ENCODE measurements at places on chromosomes 12 and 14.

DNA sequence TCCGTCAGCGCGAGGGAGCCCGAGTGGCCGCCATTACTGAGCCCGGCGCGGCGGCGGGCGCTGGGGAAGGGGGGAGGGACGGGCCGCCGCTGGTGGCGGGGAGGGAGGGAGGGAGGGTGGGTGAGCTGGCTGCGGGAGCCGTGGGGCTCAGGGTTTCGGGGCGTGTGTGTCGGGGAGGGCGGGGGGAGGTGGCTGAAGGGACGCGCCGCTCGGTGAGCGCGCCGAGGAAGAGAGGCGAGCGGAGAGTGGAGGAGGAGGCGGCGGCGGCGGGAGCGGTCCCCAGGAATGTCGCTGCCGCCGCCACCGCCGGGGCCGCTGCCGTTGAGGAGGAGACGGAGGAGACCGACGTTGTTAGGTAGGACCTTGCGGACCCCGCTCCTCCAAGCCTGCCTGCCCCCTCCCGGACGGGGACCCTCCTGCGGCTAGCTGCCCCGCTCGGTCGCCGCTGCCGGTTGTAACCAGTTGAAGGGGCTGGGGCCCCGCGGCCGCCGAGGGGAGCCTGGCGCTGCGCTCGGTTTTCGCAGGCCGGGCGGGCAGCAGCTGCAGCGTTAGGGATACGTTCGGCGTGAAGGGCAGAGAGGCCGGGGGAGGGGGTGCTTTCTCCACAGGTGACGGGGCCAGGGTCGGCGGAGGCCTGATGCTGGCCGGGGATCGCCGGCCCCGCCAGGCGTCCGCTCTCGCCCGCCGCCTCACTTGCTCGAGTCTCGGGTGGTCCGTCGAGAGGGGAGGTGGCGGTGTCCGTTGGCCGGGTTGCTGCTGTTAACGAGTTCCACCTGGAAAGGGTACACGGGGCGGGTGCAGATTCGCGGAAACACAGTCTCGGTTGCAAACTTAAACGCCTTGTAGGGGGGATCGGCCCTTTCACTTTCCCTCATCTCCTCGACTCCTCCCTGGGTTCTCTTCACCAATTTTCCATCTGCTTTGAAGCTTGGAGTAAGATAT lies at the start of gene ARHGAP5:
Gene ARHGAP5 (plus strand): TSS at position 224 of the 942 bp plus-strand sequence. CDS start 13,366 bp downstream, outside the sequence.
- DNase-seq, result no peak

DNA sequence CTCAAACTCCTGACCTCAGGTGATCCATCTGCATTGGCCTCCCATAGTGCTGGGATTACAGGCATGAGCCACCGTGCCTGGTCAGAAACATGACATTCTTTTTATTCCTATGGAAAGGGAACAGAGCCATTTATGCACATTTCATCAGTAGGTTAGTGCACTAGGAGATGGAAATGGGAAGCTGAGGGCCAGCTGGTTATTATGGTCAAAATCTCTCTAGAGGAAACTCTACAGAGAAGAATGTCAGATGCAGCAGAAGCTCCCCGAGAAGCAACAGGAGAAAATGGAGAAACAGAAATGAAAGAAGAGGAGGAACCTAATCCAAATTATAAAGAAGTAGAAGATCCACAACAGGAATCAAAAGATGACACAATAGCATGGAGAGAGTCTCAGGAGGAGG lies 2.7 kb downstream of the CFAP251 start:
- no peak for DNase-seq

DNA sequence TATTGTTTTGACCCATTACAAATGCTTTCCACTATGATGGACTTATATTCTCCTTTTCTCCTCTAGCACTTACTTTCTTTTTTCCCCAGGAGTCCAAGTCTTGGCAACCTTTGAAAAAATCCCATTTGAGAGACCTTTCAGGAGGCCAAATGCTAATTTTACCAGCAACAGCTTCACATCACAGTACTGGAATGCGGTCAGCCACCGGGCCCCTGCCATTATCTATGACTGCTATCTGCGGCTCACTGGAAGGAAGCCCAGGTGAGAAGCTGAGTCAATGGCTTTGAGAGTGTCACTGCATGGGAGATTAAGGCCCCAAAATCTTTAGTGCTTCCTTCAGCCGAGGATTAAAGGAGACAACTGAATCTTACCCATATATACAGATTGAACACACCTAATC lies 64.2 kb downstream of the ERGIC2 start:
- DNase-seq, result no peak

DNA sequence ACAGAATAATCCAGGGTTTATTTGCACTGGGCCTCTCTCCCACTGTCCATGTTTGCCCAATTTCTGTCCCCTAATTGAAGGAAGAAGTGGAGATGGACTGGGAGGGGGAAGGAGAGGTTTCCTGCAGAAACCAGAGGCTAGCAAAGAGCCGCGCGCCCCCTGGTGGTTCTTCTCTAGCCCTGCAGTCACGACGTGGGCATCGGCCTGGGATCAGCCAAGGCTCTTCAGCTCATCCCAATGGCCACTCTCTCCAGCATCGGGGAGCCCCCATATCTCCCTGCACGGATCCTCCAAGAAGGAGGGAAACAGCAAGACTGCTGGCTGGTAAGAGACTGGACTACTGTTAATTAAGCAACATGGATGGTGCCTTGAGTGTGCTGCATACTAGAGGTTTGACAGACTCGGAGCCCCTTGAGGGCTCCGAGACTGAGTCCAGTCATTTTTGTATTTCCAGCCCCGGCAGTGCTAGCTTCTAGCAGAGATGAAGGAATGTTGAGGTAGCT lies 18.7 kb downstream of the ZBTB39 start:
- peak; percentile 75 for DNase-seq

GRCh38 chr14:102229071-102229738 lies 75.8 kb downstream of the MOK start:
- no peak for DNase-seq

- no peak for DNase-seq
Measured at GRCh38 chr12:21672146-21672545, 14.5 kb upstream of the LDHB start.

GRCh38 chr12:3565985-3566384 lies 75.0 kb downstream of the PRMT8 start:
- no peak for DNase-seq

DNA sequence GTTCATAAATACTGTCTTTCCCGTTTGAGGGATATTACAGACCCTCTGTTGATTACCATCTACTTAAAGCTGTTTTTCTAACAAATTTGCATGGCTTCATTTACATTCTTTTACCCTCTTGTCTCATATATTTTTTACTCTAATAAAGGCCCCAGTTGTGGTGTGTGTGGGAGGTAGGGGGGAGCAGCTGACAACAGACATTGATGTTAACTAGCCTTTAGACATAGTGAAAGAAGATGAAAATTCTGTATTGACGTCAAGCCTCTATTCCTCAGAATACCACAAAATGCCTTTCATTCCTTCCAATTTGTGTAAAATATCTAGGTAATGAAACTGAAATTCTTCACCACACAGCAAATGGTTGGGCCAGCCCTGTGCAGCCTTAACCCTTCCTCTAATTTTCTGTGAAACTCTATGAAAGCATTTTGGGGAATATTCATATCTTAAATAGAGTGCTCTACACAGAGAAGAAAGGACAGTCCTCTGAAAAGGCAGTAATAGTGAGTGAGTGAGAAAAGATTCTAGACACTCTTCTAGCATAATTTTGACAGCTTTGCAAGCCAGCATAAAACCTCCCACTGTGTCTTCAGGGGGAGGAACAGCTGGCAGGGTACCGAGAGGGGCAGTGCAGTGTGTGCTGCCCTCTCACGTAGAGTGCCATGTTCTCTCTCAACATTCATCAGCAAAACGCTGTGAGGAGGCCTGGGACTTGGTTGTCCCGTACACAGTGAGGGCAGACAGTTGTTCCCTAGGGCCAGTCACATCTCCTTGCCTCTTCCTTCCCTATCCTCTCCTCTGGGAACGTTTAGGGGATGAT lies 20.1 kb upstream of the CERS5 start:
- DNase-seq, result no peak

DNA sequence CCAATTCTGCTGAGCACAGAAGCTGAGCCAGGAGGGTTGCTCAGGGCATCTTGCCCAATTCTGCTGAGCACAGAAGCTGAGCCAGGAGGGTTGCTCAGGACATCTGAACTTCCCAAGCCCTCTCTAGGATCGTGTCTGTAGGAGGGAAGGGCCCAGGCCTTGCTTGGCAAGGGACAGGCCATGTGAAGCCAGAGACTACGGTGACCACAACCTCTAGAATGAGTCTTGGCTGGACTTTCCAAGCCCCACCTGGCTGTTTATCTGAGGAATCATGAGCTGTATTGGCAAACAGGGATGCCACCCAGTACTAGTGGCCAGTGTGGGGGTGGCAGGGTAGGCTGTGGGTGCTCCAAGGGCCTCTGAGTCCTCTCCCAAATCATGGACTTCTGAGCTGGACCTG lies 7.7 kb upstream of the SERPINA6 start:
- no peak for DNase-seq

Data from NCI-H460 (cell line).